BE2C (cell line): ENCODE measurements at places on chromosomes 11 and 22.
A peak's percentile ranks its signal among the peaks of the same experiment; 100 is the strongest.

DNA sequence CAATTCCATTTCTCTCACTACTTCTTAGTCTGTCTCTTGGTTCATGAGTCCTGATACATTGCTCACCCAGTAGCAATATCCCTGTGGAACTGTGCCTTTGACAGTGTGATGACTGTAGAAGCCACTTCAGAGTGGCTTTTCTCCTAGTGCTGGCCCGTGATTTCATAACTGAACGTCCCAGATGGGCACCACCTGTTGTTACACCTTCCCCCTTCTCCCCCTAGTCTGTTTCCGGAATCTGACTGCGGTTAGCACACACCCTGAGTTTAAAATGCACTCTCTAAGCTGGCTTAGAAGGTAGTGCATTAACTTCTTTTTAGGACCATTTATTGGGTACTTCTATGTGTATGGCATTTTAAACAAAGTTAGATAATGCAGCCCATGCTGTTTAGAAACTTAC, 83.0 kb downstream of the ALX4 start:
- DNase-seq: no peak

DNA sequence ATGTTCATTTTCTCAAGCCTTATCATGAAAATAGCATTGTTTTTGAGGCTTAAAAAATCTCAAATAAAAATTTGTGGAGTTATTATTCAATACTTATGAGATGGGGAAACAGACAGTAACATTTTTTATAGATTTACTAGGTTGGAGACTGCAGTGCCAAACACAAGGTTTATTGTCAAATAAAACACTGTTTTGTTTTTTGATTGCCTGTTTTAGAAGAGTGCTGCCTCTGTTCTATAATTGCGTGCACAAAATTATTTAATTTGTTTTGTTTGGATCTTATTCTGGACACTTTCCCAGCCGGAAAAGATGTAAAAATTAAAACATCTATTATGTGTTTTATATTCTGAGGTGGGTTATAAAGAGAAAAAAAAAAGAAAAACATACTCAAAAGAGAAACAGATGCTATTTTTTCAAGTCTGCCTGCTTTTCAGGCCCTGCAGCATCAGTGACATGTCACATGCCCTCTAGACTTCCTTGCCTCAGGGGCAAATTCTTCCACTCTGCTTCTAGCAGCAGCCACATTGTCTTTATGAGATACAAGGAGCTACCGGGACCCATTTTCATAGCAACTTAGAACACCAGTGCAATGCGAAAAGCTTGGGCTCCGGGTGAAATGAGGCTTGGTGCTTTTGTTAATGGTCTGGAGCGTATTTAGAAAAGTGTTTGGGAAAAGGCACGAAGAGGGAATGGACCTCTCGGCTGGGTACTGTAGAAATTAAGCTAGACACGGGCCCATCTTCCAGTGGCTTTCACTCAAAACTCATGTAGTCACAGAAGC, 77.5 kb downstream of the EFCAB6 start:
- DNase-seq: no peak

GRCh38 chr11:120431633-120432032, 79.9 kb upstream of the GRIK4 start:
- no peak for DNase-seq

GRCh38 chr22:50010676-50011446, 1.7 kb downstream of the IL17REL start:
- DNase-seq: no peak

GRCh38 chr11:127109796-127110480, 109.4 kb upstream of the KIRREL3 start:
- DNase-seq: no peak

DNA sequence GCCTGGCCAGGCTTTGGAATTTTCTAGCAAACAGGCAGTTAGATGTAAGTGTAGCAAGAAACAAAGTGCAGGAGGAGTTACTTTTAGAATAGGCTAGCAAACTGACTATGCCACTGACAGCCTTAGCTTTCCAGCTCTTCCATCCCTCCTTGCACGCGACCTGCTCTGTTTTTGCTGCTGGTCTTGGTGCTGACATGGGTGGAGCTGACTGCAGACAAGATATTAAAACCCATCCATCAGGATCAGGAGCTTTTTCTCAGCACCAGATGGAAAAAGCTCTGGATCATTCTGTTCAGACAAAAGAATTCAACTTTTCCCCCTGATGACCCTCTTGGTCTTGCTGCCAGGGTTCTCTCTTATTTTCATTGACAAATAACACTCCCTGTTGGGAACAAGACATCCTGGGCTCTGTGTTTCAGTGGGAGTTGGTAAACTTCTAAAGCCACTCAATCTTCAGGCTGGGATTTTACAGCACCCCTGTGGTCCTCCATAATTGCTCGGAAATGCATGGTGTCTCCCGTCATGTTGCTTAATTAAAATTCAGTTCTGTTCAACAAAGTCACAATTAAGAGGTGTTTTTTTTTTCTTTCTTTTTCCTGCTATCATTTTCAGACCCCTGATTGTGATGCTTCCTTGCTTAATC, 240.0 kb upstream of the LARGE1 start:
- no peak for DNase-seq

GRCh38 chr11:107849790-107850189, 8.8 kb downstream of the SLC35F2 start:
- DNase-seq: no peak

GRCh38 chr11:532986-533585, 2.3 kb downstream of the HRAS start:
- DNase-seq: no peak

GRCh38 chr11:45382133-45382878, 96.2 kb upstream of the SYT13 start:
- no peak for DNase-seq

DNA sequence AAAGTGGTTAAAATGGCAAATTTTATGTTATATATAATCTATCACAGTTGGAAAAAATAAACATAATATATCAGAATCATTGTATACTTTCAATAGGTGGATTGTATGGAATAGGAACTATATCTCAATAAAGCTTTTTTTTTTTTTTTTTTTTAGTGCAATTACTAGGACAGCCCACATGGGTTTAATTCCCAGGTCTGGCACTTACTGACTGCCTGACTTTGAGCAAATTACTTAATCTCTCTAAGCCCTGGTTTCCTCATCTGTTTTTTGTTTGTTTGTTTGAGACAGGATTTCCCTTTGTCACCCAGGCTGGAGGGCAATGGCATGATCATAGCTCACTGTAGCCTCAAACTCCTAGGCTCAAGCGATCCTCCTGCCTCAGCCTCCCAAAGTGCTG, 26.1 kb upstream of the BAIAP2L2 start:
- no peak for DNase-seq

- no peak for DNase-seq
Measured at GRCh38 chr22:48653306-48653705, 1174.4 kb downstream of the BRD1 start.

GRCh38 chr11:952406-953385, 27.0 kb downstream of the AP2A2 start:
- no peak for DNase-seq

GRCh38 chr11:64620381-64620971, 29.5 kb downstream of the SLC22A12 start:
- DNase-seq: peak; percentile 21

- DNase-seq: no peak
Measured at GRCh38 chr22:36166518-36167220, 6.1 kb upstream of the APOL3 start.

GRCh38 chr11:64970731-64971151, 1.2 kb downstream of the MAJIN start:
- no peak for DNase-seq

GRCh38 chr22:39114112-39114511, 17.1 kb downstream of the APOBEC3H start:
- DNase-seq: no peak

DNA sequence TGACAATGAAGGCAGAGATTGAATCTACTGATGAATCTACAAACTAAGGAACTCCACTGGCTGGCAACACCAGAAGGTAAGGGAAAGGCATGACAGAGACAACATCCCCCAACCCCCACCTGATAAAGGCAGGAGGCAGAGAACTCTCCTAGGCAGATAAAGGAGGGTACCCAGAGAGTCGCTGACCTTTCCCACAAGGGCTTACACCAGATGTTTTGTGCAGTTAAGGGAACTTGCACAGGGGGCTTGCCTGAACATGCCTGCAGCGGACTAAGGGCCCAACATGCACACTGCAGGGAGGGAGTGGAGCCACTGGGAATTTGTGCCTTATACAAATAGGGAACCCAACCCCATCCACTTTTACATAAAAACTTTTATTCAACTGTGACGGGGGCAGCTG, 1996.9 kb upstream of the RAG2 start:
- DNase-seq: no peak

GRCh38 chr11:130451231-130452019, 3.0 kb downstream of the ADAMTS15 start:
- DNase-seq: no peak

- DNase-seq: no peak
Measured at GRCh38 chr22:40791241-40791640, 27.9 kb downstream of the SLC25A17 start.

- DNase-seq: no peak
Measured at GRCh38 chr22:20206709-20207215, 55.9 kb upstream of the CCDC188 start.

DNA sequence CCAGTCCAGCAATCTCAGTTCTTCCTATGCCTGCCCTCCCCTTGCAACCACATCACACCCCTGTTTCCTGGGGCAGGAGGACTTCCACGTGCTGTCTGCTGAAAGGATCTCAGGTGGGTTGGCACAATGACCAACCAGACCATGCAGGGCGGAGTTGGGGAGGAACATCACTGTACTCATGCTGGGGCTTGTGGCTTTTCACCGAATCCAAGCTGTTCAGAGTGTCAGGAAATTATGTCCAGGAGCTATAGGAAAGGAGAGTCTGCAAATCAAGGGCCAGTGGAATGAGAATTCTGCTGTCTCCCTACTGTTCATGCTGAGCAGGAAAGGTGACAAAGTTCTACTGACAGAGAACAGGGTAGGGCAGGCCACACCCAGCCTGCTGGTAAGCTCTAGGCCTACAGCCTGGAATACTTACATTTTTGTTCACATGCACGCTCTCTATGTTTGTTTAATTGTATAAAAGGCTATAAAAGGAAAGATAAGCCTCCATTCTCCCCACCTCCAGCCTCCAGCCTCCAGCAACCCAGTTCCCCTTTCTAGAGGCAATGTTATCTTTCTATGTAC, 1.7 kb upstream of the PLAAT2 start:
- DNase-seq: no peak

DNA sequence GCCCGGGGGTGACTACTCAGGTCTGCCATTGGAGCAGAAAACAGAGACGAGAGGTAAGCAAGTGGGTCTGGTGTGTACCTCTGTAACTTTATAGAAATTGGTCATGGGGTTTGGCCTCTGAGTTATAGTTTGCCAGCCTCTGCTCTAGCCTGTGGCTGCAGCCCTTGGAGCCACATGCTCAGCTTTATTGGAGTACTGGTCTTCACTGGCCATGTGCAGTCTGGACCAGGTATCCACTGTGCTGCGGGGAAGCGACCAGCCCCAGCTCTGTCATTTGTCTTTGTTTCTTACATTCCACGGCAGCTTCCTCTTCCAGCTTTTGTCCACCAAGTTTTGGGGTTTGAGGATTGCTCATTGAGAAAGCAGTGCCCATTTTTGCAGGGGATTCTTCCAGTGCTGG, 453.4 kb downstream of the TBC1D22A start:
- DNase-seq: no peak

GRCh38 chr22:39662686-39663052, 92.1 kb downstream of the CACNA1I start:
- DNase-seq: no peak

GRCh38 chr11:47589977-47590861, 3.7 kb downstream of the FAM180B start:
- no peak for DNase-seq

- DNase-seq: no peak
Measured at GRCh38 chr11:63694596-63694995, 13.3 kb downstream of the RTN3 start.

GRCh38 chr11:43396617-43397016, 37.9 kb downstream of the TTC17 start:
- no peak for DNase-seq

- DNase-seq: no peak
Measured at GRCh38 chr22:19933341-19934241, 8.0 kb upstream of the COMT start.

DNA sequence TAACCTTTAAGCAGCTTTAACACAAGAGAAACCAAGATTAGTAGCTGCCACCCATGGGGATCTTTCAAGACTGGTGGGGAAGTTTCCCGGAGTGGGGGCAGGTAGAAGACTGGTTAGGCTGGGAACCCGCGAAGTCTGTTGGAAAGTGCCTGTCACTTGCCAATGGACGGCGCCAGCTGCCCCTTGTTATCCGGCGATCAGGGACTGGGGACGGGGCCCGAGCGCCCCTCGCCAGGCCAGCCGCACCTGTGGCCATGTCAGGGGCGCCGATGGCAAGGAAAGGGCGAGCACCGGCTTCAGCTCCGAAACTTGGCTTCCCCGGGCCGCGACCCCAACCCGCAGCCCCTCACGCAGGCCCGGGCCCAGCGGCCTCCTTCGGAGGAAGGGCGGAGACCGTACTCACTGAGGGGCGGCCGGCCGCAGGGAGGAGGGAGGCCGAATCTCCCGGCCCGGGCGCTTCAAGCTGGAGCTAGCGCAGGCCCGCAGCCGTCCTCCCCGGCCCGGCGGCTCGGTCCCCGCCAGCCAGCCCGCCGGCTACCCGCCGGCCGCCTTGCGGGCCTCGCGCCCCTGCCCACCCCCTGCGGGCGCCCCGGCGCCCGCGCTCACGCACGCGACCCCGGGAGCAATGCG, 539 bp downstream of the EIF4ENIF1 start:
- DNase-seq: peak; percentile 61
